ENCODE measurements at places on chromosomes 7 and 10. TPM values are rescaled to one million over a fixed set of nuclear protein-coding genes. Genes with fewer than 3 reads are reported as not detected.

Gene APBB1IP
- total RNA-seq = 7.4 TPM

Gene EMX2
- 0.74 TPM for total RNA-seq

Gene FOXI2
- total RNA-seq = 0.25 TPM

Gene HOXA3
- 3.9 TPM for total RNA-seq

Gene PKD2L1
- not detected for total RNA-seq

Gene RASSF4
- total RNA-seq = 29.2 TPM

Gene AOC1
- not detected for total RNA-seq

Gene CELF2
- total RNA-seq = 54.3 TPM

Gene AEBP1
- 321 TPM for total RNA-seq

Gene PRLHR
- total RNA-seq = 23.1 TPM

Gene MMP21
- not detected for total RNA-seq

Gene CUZD1
- not detected for total RNA-seq

Gene CXCL12
- total RNA-seq = 112 TPM

Gene FBXL13
- total RNA-seq = 0.98 TPM

Gene ST8SIA6
- 1.2 TPM for total RNA-seq

Gene NPC1L1
- 0.49 TPM for total RNA-seq

Gene TDRD1
- not detected for total RNA-seq

Gene SPAM1
- total RNA-seq = not detected

Gene RAPGEF5
- total RNA-seq = 68.0 TPM

Gene NRP1
- total RNA-seq = 52.5 TPM

Gene ASB10
- not detected for total RNA-seq

Gene H2AZ2
- total RNA-seq = 97.5 TPM

Gene PPP1R17
- total RNA-seq = not detected

Gene HOXA9
- 13.0 TPM for total RNA-seq

Gene TMEM273
- total RNA-seq = 17.9 TPM

Gene OR2A12
- not detected for total RNA-seq

Gene ADCY1
- total RNA-seq = 2.5 TPM

Data from vagina (tissue), 2 donors.